ENCODE measurements at places on chromosomes 3 and 15. TPM values are rescaled to one million over a fixed set of nuclear protein-coding genes. Genes with fewer than 3 reads are reported as not detected.

The KPNA4 gene
- polyA plus RNA-seq = 29.1 TPM

The APOD gene
- polyA plus RNA-seq = 263 TPM

The CACNA2D2 gene
- polyA plus RNA-seq = 1.5 TPM

The MCTP2 gene
- polyA plus RNA-seq = 0.57 TPM

The PRSS50 gene
- polyA plus RNA-seq = 0.46 TPM

The RAD51 gene
- polyA plus RNA-seq = 0.15 TPM

The ROPN1 gene
- polyA plus RNA-seq = 0.19 TPM

The P2RY1 gene
- 1.2 TPM for polyA plus RNA-seq

The CEP19 gene
- polyA plus RNA-seq = 1.0 TPM

The CHD2 gene
- polyA plus RNA-seq = 28.7 TPM

The C15orf40 gene
- 6.7 TPM for polyA plus RNA-seq
